Activated CD4-positive, alpha-beta T cell treated with anti-CD3 and anti-CD28 coated beads for 4 hours (primary cell): ENCODE measurements at places on chromosomes 7 and 10.

DNA sequence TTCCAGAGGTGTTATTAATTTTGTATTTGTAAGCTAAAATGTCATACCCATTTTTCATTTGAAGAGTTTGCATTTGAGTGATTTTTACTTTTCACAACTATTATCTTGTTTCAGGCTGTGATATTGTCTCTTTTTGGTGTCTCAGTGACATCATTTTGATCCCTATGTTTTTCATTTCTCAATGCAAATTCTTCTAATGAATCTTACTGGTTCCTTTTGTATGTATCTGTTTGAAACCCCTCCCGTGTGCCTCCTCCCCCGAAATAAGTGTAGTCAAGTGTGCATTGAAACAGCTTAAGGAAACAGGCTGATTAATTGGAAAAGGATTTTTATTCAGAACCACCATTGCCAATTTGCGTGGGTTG lies 77.8 kb downstream of the SHH start:
- DNase-seq, result no peak

GRCh38 chr7:142111499-142111898 lies at the start of gene MGAM2:
MGAM2 (plus strand) TSS chr7:142111718; CDS start chr7:142116874, 5,156 bp downstream.
- no peak for DNase-seq

GRCh38 chr7:46930366-46930765 lies 651.5 kb downstream of the TNS3 start:
- no peak for DNase-seq

- DNase-seq, result no peak
Observed at GRCh38 chr7:135757719-135758411, 9.3 kb upstream of the FAM180A start.

DNA sequence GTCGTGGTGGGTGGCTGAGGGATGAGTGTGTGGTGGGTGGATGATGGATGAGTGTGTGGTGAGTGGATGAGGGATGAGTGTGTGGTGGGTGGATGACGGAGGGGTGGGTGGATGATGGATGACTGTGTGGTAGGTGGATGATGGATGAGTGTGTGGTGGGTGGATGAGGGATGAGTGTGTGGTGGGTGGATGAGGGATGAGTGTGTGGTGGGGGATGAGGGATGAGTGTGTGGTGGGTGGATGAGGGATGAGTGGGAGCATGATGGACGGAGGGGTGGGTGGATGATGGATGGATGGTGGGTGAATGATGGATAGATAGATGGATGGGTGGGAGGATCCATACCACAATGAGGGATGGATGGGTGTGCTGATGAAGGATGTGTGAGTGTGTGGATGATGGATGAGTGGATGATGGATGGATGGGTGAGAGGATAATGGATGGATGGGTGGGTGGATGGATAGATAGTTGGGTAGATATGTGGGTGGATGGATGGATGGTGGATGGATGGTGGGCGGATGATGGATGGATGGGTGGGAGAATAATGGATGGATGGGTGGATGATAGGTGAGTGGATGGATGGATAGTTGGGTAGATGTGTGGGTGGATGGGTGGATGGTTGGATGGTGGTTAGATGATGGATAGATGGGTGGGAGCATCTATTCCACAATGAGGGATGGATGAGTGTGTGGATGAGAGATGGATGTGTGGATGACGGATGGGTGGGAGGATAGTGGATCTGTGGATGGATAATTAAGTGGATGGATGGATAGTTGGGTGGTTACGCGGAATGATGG lies 266.8 kb downstream of the CELF2 start:
- no peak for DNase-seq

- DNase-seq, result no peak
Observed at GRCh38 chr10:2984682-2985081, 82.7 kb upstream of the PFKP start.

DNA sequence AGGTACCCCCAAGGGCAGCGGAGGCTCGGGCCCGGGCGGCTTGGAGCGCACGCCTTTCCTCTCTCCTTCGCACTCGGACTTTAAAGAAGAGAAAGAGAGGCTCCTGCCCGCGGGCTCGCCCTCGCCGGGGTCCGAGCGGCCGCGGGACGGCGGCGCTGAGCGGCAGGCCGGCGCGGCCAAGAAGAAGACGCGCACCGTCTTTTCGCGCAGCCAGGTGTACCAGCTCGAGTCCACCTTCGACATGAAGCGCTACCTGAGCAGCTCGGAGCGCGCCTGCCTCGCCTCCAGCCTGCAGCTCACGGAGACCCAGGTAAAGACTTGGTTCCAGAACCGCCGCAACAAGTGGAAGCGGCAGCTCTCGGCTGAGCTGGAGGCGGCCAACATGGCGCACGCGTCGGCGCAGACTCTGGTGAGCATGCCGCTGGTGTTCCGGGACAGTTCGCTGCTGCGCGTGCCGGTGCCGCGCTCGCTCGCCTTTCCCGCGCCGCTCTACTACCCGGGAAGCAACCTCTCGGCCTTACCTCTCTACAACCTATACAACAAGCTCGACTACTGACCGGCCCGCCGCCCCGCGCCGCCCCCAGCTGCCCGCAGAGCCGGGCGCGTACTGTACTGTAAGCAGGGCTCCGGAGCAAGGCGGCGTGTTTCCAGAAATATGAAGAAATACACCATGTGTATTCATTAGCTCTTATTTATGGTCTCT lies 1.8 kb downstream of the HMX2 start:
- DNase-seq, result peak; percentile 54

- no peak for DNase-seq
Observed at GRCh38 chr10:57145548-57145947, 784.5 kb upstream of the ZWINT start.

- DNase-seq, result no peak
Observed at GRCh38 chr7:105654095-105654686, 72.9 kb upstream of the EFCAB10 start.

GRCh38 chr7:18573410-18574234 lies 78.1 kb downstream of the HDAC9 start:
- no peak for DNase-seq

- DNase-seq, result peak; percentile 31
Observed at GRCh38 chr10:323651-324293, 188.5 kb downstream of the ZMYND11 start.

GRCh38 chr10:122999347-122999746 lies 9.2 kb downstream of the IKZF5 start:
- DNase-seq, result no peak
